ENCODE measurements at places on chromosomes 4 and X. TPM values are rescaled to one million over a fixed set of nuclear protein-coding genes. Genes with fewer than 3 reads are reported as not detected.

- no peak for DNase-seq
Measured at GRCh38 chr4:3756343-3757059, 9.7 kb upstream of the ADRA2C start.

DNA sequence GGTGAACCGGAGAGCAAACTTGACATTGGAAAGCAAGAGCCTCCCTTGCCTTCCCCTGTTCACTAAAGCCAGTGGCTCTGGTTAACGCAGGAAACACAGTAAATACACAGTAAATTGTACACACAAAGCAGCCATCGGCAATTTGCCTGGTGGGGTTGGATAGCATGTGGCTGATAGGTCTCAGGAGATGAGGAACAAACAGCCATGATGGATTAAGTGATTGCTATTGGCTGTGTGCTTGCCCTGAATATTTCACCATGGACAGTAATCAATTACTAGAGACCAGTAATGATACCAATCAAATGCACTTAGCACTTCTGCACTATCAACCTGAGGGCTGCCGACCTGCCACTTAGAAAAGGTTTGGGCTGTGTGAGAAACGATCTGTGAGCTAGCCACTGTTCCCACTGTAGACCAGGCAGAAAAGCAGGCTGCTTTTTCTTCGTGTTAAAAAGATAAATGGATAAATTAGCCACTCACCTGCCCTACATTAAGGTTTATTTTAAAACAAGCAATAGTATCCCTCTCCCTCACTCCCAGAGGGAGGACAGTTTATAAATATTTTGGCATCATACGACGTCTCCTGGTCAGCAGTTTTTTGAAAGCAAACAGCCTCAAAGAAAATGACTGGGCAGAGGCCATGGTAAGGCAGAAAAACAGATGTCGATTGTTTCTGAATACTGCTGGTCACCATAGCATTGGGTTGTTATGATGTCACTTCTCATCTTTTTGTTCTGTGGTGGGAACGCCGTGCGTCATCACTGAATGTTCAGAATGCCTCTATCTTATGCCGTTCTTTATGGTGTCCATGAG lies 167.1 kb downstream of the MAML3 start:
- no peak for DNase-seq

DNA sequence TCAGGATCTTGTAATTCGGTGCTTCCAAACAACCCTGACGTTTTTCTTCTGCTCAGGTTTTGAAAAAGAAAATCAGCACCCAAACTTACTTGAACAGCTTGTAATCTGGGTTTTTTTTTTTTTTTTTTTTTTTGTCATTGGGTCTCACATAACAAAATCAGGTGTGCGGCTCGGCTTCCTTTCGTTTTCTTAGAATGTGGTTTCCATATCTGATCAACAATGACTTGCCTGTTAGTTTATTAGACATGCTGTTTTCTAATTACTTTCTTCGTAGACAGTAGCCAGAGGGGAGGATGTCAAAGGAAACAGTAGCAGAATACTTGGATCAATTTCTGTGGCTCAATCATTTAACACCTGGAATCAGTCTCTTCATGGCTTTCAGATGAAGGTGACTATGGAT lies 890 bp upstream of the FREM3 start:
- no peak for DNase-seq

DNA sequence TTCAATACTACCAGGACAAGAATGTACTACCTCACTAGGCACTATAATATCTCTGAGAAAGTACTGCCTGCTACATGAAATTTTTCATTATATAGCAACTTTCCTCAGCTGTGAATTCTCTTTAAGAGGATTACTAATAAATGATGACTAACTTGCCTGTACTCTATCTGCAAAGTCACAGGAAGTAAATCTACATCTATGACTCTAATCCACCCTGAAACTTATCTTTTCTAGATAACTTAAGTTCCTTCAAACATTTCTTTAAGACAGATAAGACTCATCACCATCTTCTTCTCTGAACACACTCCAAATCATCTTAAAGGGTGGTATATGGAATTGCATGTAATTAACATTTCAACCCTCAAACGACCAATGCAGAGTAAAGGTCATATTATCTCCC lies 28.8 kb downstream of the RPS6KA3 start:
- no peak for DNase-seq

- peak; percentile 33 for DNase-seq
Measured at GRCh38 chr4:41437111-41437536, 100.8 kb upstream of the LIMCH1 start.

DNA sequence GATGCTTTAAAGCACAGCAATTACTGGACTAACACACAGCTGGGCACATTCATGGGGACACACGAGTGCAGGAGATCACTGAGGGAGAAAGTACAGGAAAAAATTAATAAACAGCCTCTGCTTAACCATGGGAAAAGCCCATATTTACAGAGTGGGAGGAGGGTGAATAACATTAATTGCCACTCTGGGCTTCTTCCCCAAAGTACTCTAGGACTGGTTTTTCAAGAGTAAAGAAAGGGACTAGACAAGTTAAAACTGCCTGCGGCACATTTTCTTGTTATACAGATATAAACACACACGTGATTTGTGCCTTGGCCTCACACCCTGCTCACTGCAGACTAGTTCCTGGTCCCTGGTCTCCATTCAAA lies 179.7 kb upstream of the TET2 start:
- no peak for DNase-seq

LRP2BP gene
- 3.6 TPM for polyA plus RNA-seq

CPLX1 gene
- polyA plus RNA-seq = 1.2 TPM

TXK gene
- polyA plus RNA-seq = 2.5 TPM

Data from renal cortex interstitium (tissue), 15 donors.